NCI-H187 (cell line): ENCODE measurements at places on chromosomes 5 and 9.

- DNase-seq = no peak
Observed at GRCh38 chr5:124996023-124996763, 249.8 kb upstream of the ZNF608 start.

- no peak for DNase-seq
Observed at GRCh38 chr9:104772714-104773510, 9.0 kb downstream of the NIPSNAP3B start.

DNA sequence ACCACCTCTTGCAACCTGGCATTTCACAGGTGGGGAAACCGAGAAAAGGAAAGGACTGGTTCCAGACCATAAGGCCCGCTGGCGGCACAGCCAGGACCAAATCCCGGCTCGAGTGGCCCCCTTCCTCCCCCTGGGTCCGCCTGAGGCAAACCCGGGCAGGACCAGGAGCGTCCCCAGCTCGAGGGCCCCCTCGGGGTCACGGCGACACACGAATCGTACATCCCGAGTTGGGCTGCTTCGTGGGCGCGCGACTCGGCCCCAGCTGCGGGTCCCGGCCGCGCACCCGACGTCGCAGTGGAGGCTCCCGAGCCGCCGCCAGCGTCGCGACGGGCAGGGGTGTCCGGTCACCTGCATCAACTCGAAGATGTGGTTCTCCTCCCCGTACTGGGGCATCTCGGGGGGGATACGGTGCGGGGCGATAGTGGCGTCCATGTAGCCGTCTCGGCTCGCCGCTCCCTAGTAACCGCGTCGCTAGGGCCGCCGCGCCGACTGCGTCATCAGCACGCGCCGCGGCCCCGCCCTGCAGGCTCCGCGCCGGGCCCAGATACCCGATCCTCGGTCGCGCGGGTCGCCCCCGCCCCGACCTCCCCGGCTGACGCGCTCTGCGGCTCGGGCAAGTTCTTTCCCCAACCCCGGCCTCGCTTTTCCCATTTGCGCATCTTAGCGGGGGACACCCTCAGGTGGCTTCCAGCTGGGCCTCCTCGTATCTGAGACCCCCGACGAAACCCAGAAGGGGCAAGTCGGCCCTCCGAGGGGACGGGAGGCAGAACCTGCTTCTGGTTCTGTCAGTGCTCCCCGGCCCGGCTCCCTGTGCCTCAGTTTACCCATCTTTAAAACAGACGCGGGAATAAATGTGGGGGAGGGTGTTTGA is at the start of gene AK8:
TSS of gene AK8 (minus strand) at position 461 of the 871 bp plus-strand sequence. CDS start at position 432, 29 bp downstream.
- DNase-seq = no peak

DNA sequence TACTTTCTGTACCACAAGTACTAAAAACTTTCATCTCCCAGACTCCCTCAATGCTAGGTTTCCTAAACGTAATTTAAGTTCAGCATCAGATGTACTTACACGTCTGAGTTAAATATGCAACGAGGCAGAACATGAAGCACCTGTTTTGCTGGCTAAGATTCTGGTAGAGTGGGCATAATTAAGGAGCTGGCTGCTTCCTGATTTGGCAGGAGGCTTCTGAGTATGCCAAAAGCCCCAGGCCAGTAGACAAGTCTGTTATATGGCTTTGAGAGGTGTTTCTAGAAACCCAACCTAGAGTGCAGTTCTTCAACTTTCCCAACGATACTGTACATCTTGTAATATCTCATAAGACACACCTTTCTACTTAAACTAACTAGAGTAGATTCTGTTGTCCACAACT is 13.6 kb downstream of the TICAM2 start:
- no peak for DNase-seq

DNA sequence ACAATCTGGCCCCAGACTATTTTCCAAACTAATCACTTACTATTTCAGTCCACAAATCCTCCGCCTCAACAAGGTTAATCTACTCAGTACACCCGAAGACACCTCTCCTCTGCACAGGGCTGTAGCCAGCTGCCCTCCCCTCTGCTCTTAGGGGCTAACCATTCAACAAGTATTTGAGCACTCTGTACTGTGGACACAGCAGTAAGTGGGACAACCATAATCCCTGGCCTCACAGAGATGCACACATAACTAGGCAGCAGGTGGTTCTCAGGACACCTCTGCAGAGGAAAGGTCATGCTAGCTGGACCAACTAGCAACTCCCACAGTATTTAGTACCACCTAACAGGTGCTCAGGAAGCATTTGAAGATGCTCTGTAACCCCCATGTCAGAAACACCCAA is 5.5 kb downstream of the CAMSAP1 start:
- DNase-seq = no peak

GRCh38 chr9:78325343-78325742 is 28.4 kb downstream of the PSAT1 start:
- DNase-seq = no peak

DNA sequence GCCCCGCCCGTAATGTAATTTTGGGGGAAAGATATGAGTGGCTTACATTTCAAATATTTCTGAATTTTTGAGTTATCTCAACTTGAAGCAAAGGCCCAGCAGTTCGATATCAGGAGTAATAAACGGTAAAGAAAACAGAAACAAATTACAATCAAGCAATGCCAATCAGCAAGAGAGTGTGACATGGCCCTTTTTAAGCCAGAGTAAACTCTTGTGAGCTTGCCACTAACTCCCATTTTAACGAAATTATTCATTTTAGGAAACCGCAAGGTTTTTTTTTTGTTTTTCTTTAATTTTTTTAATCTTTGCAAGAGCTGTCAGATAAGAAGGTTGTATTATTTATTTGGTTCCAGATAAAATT is 17.6 kb upstream of the CDK7 start:
- DNase-seq = no peak

DNA sequence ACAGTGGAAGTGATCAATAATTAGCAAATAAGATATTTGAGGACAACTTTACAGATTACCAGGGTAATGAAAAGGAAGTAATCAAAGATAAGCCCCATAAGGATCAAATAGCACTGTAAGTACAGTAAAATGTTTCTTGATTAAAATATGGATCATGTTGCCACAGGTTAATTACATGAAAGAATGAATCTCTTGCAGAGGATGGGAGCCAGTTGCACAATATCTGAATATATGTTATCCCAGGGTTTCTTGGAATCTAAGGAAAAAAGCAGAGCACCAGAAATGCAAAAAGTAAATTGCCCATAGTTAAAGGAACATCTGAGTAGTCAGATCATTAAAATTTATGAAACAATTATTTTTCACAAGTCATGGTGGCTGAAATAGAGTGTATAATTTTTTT is 13.8 kb upstream of the SRP19 start:
- DNase-seq = no peak

DNA sequence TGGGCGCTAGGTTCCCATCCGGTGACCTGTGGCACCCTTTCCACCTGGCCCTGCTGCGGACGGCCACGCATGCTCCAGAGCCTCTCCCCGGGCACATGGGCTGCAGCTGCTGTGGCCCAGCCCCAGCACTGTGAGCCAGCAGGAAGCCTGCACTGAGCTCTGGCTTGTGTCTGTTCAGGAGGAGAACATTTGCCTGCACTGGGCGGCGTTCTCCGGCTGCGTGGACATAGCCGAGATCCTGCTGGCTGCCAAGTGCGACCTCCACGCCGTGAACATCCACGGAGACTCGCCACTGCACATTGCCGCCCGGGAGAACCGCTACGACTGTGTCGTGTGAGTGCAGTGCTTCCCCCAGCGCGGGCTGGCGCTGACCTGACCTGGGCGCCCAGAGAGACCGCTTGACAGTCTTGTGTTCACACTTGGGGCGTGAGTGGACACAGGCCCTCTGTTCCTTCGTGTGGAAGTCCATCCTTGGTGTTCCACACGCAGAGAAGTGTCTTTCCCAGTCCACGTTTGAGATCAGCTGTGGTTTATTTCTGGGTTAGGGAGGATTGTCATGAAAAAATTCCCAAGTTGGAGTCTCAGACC is 66.2 kb upstream of the CACNA1B start:
- no peak for DNase-seq

- DNase-seq = no peak
Observed at GRCh38 chr5:76861612-76862011, 11.8 kb downstream of the S100Z start.

DNA sequence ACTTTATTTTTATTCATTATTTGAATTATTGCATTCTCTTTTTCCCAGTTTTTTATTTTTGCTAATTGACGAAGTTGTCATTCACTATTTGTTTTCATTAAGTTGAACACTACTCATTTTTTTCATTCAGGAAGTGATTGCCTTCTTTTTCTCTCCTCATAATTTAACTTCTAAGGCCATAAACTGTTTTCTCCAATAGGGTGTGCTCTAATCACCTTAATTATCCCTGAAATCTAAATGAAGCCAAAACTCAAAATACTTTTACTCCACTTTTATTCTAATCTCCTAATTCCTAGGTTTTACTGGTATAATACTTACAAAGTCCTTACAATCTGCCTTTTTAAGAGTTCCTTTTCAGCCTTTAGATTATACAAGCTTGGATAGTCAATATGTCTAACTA is 2.9 kb upstream of the OR13C2 start:
- no peak for DNase-seq

- no peak for DNase-seq
Observed at GRCh38 chr5:146390469-146390868, 51.8 kb downstream of the POU4F3 start.

GRCh38 chr9:26243726-26244125 is 565.5 kb upstream of the TUSC1 start:
- DNase-seq = no peak

GRCh38 chr5:168895295-168896071 is 316.3 kb upstream of the PANK3 start:
- no peak for DNase-seq

DNA sequence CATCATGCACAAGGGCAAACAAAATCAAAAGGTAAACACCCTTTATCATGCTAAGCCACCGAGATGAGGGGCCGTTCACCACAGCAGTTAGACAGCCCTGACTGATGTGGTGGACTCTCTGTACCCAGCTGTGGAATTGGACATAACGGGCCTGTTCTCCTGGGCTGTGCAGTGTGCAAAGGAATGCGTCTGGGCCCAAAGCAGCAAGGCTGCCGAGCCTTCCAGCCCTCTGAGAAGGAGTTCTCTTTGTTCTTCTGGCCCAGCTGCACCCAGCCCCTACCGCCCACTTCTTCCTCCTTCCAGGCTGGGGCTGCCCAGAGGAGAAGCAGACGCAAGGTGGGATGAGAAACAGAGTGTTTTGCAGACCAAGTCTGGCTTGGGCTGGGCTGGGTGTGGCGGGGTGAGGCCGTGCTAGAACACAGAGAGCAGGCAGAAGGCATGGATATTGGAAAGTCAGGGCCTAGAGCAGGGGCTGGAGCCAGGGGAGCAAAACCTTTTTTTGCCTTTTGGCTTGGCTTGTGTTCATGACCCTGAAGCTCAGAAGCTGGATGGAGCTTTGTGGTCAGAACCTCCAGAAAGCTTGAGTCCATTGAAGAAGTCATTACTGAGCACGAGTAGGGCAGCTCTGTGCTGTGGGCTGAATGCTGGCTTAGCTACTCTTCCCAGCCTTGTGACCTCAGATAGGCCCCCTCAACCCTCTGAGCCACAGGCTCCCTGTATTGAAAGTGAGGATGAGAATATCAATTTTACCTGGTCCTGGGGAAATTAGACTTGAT is 49.8 kb upstream of the SH3PXD2B start:
- no peak for DNase-seq
